Activated naive CD4-positive, alpha-beta T cell treated with anti-CD3 and anti-CD28 coated beads for 36 hours (primary cell): ENCODE measurements at places on chromosomes 2 and 18. TPM values are rescaled to one million over a fixed set of nuclear protein-coding genes. Genes with fewer than 3 reads are reported as not detected.

DNA sequence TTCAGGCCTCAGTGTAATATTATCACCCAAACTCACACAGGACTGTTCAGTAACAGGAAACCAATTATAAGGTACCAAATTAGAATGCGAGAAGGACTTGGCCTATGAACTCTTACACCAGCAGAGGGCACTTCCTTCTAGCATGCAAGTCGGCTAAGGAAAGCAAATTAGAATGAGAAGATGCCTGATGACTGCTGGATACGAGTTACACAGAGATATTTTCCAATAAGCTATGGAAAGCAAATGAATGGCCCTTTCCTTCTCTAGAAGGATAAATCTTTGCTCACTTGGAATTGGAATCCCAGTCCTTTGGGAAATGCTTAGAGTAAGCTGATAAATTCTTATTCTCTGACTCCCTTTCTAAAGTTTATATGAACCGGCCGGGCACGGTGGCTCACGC, 109.8 kb downstream of the AP1S3 start:
- H3K27me3 ChIP-seq: peaks cover 5% of the 10 kb centered on the region
- no peaks in the 10 kb centered on the region for H3K4me1 ChIP-seq
- no peaks in the 10 kb centered on the region for H3K36me3 ChIP-seq
- DNase-seq: peak; percentile 52

The MOGAT1 gene
- not detected for total RNA-seq

- no peaks in the 10 kb centered on the region for H3K27me3 ChIP-seq
- H3K36me3 ChIP-seq: peaks cover 35% of the 10 kb centered on the region
- DNase-seq: no peak
- H3K4me1 ChIP-seq: peaks cover 5% of the 10 kb centered on the region
- H3K27ac ChIP-seq: no peak overlapping the region
Measured at GRCh38 chr2:240520130-240520973, 37.4 kb downstream of the ANKMY1 start.

The ITGA6 gene
- 16.5 TPM for total RNA-seq

DNA sequence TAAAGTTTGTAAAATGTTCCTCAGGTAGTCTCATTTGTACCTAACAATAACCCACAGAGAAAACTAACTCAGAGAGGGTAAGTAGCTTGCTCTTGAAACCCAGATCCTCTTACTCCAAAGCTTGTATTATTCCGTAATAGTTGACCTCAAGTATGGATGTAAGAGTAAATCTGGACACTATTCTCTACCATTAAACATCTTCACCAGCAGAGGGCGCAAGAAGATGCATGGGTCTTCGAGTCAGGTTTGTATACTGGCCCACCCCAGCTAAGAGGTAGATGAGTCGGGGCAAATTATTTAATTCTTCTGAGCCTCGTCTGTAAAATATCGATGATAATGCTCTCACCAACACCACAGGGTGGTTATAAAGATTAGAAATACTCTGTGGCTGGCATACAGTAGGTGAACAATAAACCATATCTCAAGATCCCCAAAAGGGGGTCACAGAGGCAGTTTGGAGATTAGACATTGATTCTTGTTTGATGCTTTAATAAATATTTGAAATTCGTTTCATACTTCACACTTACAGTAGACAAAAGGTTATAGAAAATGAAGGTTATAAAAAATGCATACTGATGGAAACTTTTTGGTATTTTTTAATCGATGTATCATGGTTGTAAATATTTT, 3.5 kb upstream of the CABLES1 start:
- peaks cover 28% of the 10 kb centered on the region for H3K27me3 ChIP-seq
- no peak overlapping the region for H3K4me3 ChIP-seq
- no peak overlapping the region for H3K27ac ChIP-seq
- peak; percentile 75 for DNase-seq
- no peaks in the 10 kb centered on the region for H3K36me3 ChIP-seq
- peaks cover 14% of the 10 kb centered on the region for H3K4me1 ChIP-seq

GRCh38 chr2:53941749-53942148, 29.0 kb downstream of the PSME4 start:
- no peak for DNase-seq
- peaks cover 14% of the 10 kb centered on the region for H3K36me3 ChIP-seq
- H3K4me1 ChIP-seq: peaks cover 14% of the 10 kb centered on the region
- no peak overlapping the region for H3K27ac ChIP-seq
- no peak overlapping the region for H3K4me3 ChIP-seq
- no peaks in the 10 kb centered on the region for H3K27me3 ChIP-seq

The NRP2 gene
- total RNA-seq: 2.5 TPM

DNA sequence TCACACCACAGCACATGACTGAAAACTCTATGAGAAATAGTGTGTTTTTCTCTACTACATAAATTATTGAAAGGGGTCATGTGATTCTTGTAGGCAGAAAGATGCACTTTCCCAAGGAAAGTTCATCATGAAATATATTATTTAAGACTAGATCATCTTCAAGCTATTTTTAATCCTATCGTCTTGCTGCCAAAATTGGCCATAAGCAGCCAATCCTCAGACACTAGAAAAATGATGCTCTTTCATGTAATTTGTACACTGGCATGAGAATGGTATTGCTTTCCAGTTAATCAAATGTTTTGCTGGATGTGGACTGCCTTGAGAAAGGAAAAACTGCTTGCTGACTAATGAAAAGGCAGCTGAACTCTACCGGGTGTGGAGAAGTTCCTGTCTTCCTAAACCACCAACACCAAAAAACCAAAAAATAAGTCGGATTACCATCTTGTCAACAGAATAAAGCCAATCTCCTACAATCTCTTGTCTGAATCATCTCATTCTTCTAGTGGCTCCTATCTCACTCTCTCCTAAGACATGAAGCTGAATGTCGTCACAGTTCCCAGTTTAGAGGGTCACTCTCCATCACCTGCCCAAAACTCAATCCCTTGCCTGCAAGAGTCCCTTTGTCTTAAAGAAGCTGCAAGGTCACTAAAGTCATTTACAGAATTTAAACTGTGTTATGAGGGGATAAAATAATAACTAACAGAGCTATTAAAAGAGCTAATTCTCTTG, 5.3 kb downstream of the BCL2 start:
- peaks cover 37% of the 10 kb centered on the region for H3K36me3 ChIP-seq
- DNase-seq: no peak
- H3K27me3 ChIP-seq: no peaks in the 10 kb centered on the region
- H3K4me3 ChIP-seq: peak overlapping the region; percentile 98
- H3K27ac ChIP-seq: peak overlapping the region; percentile 57

GRCh38 chr2:158717366-158718195, 77.5 kb upstream of the DAPL1 start:
- no peaks in the 10 kb centered on the region for H3K4me1 ChIP-seq
- H3K27ac ChIP-seq: no peak overlapping the region
- peaks cover 10% of the 10 kb centered on the region for H3K27me3 ChIP-seq
- H3K36me3 ChIP-seq: no peaks in the 10 kb centered on the region

GRCh38 chr2:190514676-190515075, 19.8 kb downstream of the NEMP2 start:
- no peak overlapping the region for H3K4me3 ChIP-seq
- H3K36me3 ChIP-seq: peaks cover 33% of the 10 kb centered on the region
- H3K27me3 ChIP-seq: no peaks in the 10 kb centered on the region
- H3K4me1 ChIP-seq: peaks cover 35% of the 10 kb centered on the region
- DNase-seq: no peak
- H3K27ac ChIP-seq: no peak overlapping the region

The GCG gene
- total RNA-seq: not detected

- no peaks in the 10 kb centered on the region for H3K36me3 ChIP-seq
- no peaks in the 10 kb centered on the region for H3K27me3 ChIP-seq
- H3K4me1 ChIP-seq: peaks cover 10% of the 10 kb centered on the region
- H3K4me3 ChIP-seq: no peak overlapping the region
- DNase-seq: no peak
Measured at GRCh38 chr2:231565887-231566594, 26.6 kb upstream of the TEX44 start.

- H3K4me3 ChIP-seq: no peak overlapping the region
- H3K4me1 ChIP-seq: peaks cover 31% of the 10 kb centered on the region
- no peak for DNase-seq
- H3K27me3 ChIP-seq: no peaks in the 10 kb centered on the region
- peak overlapping the region; percentile 58 for H3K27ac ChIP-seq
Measured at GRCh38 chr2:101264360-101264939, 11.8 kb downstream of the CNOT11 start.

DNA sequence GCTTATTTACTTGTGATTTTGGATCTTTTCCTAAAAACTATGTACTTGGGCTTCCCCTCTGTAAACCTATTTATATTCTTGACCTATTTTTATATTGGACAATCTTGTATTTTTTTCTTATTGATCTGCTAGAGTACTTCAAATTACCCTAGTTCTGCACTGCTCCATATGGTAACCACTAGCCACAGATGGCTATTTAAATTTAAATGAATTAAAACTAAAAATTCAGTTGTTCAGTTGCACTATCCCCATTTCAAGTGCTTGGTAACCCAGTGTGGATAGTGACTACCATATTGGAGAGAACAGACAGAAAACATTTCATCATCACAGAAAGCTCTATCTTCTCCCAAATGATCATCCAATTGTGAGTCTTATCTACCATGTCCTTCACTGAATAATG, 74.3 kb downstream of the PDK1 start:
- H3K36me3 ChIP-seq: peaks cover 27% of the 10 kb centered on the region
- no peak for DNase-seq
- no peaks in the 10 kb centered on the region for H3K27me3 ChIP-seq
- no peaks in the 10 kb centered on the region for H3K4me1 ChIP-seq
- no peak overlapping the region for H3K27ac ChIP-seq
- no peak overlapping the region for H3K4me3 ChIP-seq

The CNTNAP5 gene
- total RNA-seq: not detected

The IL1R2 gene
- 10.5 TPM for total RNA-seq

DNA sequence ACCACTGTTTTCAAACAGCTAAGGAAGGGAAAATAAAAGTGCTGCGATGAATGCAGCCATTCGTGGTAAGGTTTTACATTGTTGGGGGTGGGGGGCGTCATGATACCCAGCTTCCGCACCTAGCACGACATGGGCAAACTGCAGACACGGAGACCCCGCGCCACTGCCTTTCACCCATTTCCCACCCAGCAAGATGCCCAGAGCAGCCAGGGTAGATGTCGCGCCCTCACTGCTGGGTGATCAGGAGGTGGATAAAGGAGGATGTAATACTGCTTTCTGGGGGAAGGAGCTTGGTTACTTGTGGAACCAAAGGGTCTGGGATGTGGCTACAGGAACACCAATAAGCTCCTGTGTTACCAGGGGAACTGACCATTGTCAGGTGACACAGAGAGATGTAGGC, 138.4 kb downstream of the ZNF516 start:
- H3K27me3 ChIP-seq: peaks cover 2% of the 10 kb centered on the region
- no peak overlapping the region for H3K4me3 ChIP-seq
- no peak overlapping the region for H3K27ac ChIP-seq
- DNase-seq: no peak

DNA sequence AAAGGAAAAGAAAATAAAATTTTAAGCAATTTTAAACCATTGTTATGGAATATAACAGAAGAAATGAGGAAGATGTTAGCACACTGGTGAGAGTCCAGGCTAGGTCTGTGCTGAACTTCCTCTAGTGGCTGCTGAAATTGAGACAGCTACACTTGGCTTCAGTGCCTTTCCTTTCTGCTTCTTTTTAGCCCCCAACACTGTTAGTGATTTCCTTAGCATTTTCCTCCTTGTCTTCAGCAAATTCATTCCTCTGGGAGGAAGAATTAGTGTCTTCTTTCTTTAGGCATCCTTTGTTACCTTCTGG, 47.6 kb downstream of the ITGAV start:
- H3K4me3 ChIP-seq: no peak overlapping the region
- H3K27me3 ChIP-seq: no peaks in the 10 kb centered on the region
- H3K36me3 ChIP-seq: no peaks in the 10 kb centered on the region
- H3K4me1 ChIP-seq: peaks cover 24% of the 10 kb centered on the region
- DNase-seq: no peak

The C1D gene
- 19.0 TPM for total RNA-seq

DNA sequence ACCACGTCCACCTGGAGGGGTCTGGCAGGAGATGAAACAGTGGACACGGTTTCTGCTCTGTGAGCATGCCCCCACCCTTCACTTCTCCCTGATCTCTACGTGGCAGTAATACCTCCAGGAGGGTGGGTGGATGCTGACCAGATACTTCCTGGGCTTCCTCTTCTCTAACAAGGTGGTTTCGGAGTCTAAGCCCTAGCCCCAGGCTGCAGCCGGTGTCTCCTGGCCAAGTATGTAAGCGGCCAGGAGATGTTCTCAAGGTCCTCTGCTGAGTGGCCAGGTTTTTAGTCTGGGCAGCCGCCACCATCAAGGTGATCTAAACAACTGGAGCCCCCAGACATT, 101.8 kb upstream of the ASB18 start:
- peaks cover 5% of the 10 kb centered on the region for H3K27me3 ChIP-seq
- H3K4me1 ChIP-seq: peaks cover 36% of the 10 kb centered on the region
- no peaks in the 10 kb centered on the region for H3K36me3 ChIP-seq

The PUS10 gene
- 6.0 TPM for total RNA-seq

DNA sequence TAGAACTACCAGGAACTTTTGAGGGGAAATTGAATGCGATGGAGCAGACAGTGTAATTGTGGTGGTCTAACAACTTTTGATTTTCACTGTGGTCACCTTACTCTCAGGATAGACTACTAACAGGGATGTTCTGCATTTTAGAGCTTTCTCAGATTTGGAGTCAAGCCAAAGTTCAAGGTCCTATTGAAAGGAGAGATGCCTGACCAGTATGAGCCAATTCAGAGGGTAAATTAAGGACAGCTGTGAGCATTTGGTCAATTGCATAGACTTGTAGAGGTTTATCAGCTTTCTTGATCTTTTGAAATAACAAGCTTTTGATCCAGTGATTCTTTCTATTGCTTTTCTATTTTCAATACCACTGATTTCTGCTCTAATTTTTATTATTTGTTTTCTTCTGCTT, 1095.7 kb upstream of the CNTNAP5 start:
- no peaks in the 10 kb centered on the region for H3K36me3 ChIP-seq
- H3K27ac ChIP-seq: no peak overlapping the region
- H3K4me1 ChIP-seq: no peaks in the 10 kb centered on the region
- H3K4me3 ChIP-seq: no peak overlapping the region
- no peak for DNase-seq
- H3K27me3 ChIP-seq: no peaks in the 10 kb centered on the region

DNA sequence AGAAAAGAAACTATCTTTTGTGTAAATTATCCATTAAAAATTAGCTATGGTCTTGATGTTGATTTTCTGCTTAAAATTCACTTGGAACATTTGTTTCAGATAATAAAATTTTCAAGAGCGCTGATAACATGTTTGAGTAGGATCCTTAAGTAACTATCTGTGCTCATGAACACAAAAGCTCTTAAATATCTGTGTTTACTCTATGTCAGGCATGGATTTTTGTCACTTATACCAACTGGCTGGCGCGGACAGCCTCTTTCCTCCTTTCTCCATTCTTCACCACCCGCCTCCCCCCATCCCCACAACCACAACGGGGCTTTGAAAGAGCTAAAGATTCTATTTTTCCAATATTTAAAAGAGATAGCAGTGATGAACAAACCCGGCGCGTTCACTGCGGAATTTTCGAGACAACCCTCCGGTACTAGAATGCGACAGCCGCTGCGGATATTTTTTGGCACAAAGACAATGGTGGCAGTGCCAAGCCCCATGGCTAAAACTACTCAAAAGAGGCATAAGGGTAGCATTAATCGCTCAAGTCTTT, 181.5 kb downstream of the TCF4 start:
- no peak for DNase-seq
- H3K4me3 ChIP-seq: no peak overlapping the region
- no peaks in the 10 kb centered on the region for H3K36me3 ChIP-seq
- no peak overlapping the region for H3K27ac ChIP-seq
- H3K4me1 ChIP-seq: no peaks in the 10 kb centered on the region
